ENCODE measurements at places on chromosomes 3 and 15.

DNA sequence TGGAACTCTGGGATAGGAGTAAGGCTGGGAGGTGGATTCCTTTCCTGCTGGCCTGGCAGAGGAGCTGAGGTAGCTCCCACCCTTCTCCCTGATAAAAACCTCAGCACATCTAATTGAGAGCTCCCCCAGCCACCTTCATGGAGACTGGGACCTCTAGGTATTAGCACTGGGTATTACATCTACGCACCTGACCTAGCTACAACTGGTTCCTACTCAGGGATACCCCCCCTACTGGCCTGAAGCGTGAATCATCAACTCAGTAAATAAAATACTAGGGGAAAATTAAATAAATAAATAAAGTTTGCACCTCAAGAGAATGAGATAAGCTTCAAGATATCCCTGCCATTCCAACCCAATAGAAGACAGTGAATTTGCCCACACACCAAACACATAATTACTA is 140.4 kb downstream of the NEK10 start:
- no peak for DNase-seq

GRCh38 chr3:53513556-53514190 is 19.3 kb downstream of the CACNA1D start:
- no peak for DNase-seq

DNA sequence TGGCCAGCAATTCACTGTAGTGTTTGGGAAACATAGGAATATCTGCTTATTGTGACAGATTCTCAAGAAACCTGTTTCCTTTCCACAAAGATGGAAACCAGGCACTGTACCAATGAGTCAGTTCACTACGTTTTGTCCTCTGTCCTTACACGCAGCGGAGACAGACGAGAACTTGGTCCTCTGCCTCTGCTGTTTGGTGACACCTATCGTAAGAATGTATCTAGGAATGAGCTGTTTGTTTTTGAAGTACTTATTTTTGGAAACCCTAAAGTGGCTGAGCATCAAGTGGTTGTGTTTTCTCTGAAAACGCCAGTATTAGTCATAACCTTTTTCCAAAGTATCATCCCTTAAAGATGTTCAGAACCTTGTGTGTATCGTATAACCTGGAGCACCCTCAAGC is 93.0 kb downstream of the PGPEP1L start:
- DNase-seq: no peak

DNA sequence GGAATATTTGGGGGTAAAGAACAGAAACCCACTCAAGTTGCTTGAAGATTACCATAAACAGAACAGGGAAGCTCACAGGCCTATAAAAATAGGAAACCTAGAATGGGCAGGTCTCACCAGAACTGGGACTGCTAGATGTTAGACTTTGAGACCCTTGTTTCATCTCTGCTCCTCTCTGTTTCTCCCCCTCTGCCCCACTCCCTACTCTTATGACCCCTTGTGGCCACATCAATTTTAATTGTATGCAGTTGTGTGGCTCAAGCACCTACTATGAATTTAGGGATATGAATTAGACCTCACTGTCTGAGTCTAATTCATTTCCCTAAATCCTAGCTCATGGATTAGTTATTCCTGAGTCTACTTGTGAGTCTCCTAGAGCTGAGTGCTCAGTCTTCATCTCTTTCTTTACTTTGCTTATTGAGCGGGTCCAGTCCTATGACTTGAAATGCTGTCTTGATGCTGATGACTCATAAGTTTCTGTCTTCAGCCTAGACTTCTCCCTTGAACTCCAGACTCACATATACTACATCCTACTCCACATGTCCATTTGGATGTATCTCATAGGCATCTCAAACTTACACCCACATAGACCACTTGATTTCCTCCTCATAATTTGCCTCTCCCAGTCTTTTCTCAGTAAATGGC is 78.7 kb downstream of the ITPR1 start:
- DNase-seq: no peak

GRCh38 chr3:53729618-53730017 is 116.6 kb downstream of the CHDH start:
- DNase-seq: no peak

Data from stimulated activated CD8-positive, alpha-beta memory T cell treated with anti-CD3 and anti-CD28 coated beads, Interleukin-4, amount 100 ng/mL, for 48 hours (primary cell).